Right atrium auricular region (tissue), 2 donors: ENCODE measurements at places on chromosomes 12 and 14.

- H3K36me3 ChIP-seq: no peaks in the 10 kb centered on the region
- no peak overlapping the region for H3K27ac ChIP-seq
- DNase-seq: no peak
- no peaks in the 10 kb centered on the region for H3K4me1 ChIP-seq
These were observed 291.4 kb downstream of the FSCB start for GRCh38 chr14:44215660-44216059.

- H3K4me1 ChIP-seq: no peaks in the 10 kb centered on the region
- no peaks in the 10 kb centered on the region for H3K27me3 ChIP-seq
- H3K27ac ChIP-seq: no peak overlapping the region
- H3K36me3 ChIP-seq: no peaks in the 10 kb centered on the region
These were observed 126.1 kb downstream of the SLC38A6 start for GRCh38 chr14:61106959-61107641.

DNA sequence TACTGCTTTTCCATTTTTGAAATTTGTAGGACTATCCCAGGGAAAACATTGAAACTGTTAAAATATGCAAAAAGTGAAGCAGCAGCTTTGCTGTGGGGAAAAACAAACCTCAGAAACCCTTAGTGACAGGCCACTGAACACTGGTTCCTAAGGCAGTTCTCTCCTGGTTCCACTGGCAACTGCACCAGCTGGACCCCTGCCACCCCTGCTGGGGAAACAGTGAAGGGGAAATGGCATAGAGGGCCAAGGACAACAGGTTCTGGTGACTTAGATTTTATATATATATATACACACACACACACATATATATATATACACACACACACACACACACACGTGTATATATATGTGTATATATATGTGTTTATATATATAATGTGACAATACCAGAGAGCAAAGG, 16.2 kb upstream of the KRT7 start:
- no peak overlapping the region for H3K27ac ChIP-seq
- DNase-seq: no peak
- no peaks in the 10 kb centered on the region for H3K27me3 ChIP-seq

DNA sequence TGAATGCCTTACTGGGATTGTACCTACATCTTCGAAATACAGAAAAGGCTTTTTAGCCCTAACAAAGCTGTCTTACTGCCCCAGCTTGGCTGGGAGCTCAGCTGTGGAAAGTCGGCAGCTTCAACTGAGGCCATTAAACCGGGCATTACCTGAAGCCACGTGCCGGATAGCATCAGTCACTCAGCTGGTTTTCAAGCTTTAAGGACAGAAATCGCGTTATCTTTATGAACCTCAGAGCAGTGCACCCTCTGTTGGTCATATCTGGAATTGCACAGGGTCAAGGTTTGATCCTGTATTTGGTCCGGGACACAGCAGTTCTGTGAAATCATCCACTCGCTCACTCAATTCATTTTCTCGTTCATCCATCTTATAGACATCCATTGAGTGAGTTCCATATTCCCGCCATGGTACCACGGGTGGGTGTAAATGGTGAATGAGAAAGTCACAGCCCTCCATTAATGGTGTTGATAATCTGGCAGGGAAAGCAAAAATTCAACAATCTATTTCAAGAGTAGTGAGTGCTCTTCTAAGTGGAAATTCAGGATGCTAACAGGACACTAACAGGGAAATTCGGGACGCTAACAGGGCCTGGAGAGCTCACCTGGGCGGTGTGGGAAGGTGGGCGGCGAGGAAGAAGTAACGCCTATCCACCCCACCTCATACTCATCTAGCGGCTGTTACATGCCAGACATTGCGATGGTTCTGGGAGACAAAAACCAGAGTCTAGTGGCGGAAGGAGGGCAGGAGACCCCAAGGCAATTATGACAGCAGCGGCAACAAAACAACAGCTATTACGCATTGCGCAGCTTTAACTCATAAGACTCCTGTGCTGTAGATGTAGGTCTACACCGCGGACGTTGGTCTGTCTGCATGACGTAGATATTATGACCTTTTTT, 60.6 kb upstream of the TCL1A start:
- no peak overlapping the region for H3K4me3 ChIP-seq

GRCh38 chr12:98492580-98493140, 22.7 kb upstream of the TMPO start:
- no peaks in the 10 kb centered on the region for H3K4me1 ChIP-seq
- H3K27ac ChIP-seq: no peak overlapping the region
- H3K4me3 ChIP-seq: no peak overlapping the region
- no peaks in the 10 kb centered on the region for H3K27me3 ChIP-seq
- H3K36me3 ChIP-seq: no peaks in the 10 kb centered on the region
- no peak for DNase-seq

- H3K27me3 ChIP-seq: peaks cover 14% of the 10 kb centered on the region
- no peak overlapping the region for H3K27ac ChIP-seq
- DNase-seq: no peak
- no peaks in the 10 kb centered on the region for H3K36me3 ChIP-seq
- H3K4me3 ChIP-seq: peak overlapping the region; percentile 45
These were observed 8.1 kb downstream of the STAC3 start for GRCh38 chr12:57242691-57243454.

DNA sequence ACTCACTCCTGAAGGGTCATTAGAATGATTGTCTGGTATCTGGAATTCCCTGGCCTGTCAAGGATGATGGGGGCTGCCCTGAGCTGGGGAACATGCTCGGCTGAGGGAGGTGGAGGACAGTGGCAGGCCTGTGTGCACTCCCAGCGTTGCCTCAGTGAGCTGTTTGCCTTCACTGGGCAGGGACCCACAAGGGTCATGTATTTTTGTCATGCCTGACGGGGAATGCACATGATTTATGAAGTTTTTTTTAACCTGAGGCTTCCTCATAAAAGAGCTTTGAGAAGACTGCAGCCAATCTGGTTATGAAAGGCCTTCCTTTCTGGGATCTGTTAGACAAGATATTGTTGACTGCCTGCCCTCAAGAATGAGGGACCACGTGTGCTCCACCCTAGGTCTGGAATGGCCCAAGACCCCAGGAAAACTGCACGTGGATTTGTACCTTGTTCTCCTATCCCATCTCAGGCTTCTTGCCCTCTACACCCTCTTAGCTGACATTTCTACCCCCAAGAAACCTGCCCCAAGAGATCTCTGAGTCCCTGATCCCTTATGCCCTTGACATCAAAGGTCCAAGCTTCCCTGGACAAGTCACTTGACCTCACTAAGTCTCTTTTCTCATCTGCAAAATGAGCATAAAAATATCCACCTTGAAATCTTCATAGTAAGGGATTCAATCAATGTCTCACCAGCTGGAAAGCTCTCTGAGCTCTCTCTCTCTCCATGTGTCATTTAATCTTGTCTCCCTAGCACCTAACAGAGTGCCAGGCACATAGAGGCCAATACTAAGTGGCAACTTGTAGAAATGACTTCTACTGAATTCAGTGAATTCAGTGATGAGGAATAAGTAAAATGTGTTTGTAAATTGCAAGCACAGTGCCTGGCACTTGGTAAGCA, 24.5 kb upstream of the COL2A1 start:
- H3K27me3 ChIP-seq: no peaks in the 10 kb centered on the region
- H3K4me3 ChIP-seq: no peak overlapping the region
- H3K36me3 ChIP-seq: no peaks in the 10 kb centered on the region
- no peak overlapping the region for H3K27ac ChIP-seq
- H3K4me1 ChIP-seq: peaks cover 11% of the 10 kb centered on the region
- DNase-seq: no peak

DNA sequence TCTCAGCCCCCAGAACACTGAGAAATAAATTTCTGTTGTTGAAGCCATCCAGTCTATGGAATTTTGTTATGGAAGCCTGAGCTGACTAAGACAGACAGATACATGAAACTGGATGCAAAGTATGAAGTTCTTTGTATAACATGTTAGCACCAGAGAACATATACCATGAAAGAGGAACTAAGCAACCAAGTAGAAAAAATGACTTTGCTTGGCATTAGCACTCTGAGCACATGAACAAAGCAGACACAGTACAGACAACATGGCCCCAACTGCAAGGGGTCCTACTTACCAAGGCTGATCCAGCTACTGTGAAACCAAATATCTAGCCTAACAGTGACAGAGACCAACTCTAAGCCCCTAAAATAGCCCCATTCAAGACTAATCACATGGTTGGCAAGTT, 13.8 kb downstream of the EXOC5 start:
- H3K36me3 ChIP-seq: no peaks in the 10 kb centered on the region
- no peak overlapping the region for H3K4me3 ChIP-seq
- H3K4me1 ChIP-seq: no peaks in the 10 kb centered on the region
- no peak overlapping the region for H3K27ac ChIP-seq
- no peaks in the 10 kb centered on the region for H3K27me3 ChIP-seq

- H3K36me3 ChIP-seq: no peaks in the 10 kb centered on the region
- peaks cover 18% of the 10 kb centered on the region for H3K4me1 ChIP-seq
- no peaks in the 10 kb centered on the region for H3K27me3 ChIP-seq
- H3K27ac ChIP-seq: no peak overlapping the region
- H3K4me3 ChIP-seq: no peak overlapping the region
- no peak for DNase-seq
These were observed 12.9 kb upstream of the EMP1 start for GRCh38 chr12:13183620-13184019.

- no peaks in the 10 kb centered on the region for H3K27me3 ChIP-seq
- H3K36me3 ChIP-seq: no peaks in the 10 kb centered on the region
- H3K27ac ChIP-seq: no peak overlapping the region
- peak; percentile 66 for DNase-seq
- no peak overlapping the region for H3K4me3 ChIP-seq
These were observed 11.9 kb downstream of the TMEM52B start for GRCh38 chr12:10190558-10191388.

DNA sequence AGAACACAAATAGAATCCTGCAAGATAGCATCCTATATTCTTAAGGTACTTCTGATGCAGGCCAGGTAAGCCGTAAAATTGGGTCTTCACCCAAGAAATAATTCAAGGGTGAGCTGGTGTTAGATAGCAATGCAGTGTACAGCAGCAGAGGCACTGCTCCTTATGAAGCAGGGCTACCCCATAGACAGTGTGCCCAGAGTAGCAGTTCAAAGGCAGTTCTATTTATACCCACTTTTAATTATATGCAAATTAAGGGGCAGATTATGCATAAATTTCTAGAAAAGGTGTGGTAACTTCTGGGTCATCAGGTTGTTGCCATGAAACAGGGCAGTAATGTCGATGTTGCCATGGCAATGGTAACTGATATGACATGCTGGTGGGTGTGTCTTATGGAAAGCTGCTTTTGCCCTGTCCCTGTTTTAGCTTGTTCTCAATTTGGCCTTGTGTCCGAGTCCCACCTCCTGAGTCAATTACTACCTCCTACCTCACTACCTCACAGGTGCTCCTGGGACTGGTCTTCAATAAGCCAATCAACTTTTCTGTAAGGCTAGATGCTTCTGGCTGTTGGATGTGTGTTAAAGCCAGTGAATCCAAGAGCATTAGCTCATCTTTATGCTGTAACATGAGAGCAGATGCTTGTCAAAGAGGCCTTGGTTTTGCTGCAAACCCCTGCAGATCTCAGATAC, 61.0 kb downstream of the PPM1A start:
- no peak overlapping the region for H3K27ac ChIP-seq
- no peaks in the 10 kb centered on the region for H3K36me3 ChIP-seq
- no peak overlapping the region for H3K4me3 ChIP-seq
- no peak for DNase-seq

DNA sequence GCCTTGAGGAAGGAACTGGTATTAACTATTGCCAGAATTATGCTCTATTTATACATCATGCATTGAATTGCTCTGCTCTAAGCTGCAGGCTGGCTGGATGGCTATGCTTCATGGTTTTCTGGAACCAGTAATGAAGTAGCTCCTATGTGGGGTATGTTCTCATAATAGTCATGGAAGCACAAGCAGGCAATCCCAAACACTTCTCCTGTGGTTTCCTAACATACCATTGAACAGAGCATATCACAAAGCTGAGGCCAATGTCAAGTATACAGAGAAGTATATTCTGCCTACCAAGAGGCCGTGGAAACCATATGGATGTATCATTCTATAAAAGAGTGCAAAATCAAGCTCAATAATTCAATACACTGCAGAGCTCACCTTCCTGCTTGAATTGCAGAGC, 1752.4 kb upstream of the FLRT2 start:
- H3K27me3 ChIP-seq: no peaks in the 10 kb centered on the region
- no peak overlapping the region for H3K4me3 ChIP-seq
- no peaks in the 10 kb centered on the region for H3K4me1 ChIP-seq
- H3K27ac ChIP-seq: no peak overlapping the region
- no peaks in the 10 kb centered on the region for H3K36me3 ChIP-seq
- no peak for DNase-seq

GRCh38 chr12:71282925-71283324, 125.1 kb upstream of the TSPAN8 start:
- no peak overlapping the region for H3K27ac ChIP-seq
- no peaks in the 10 kb centered on the region for H3K4me1 ChIP-seq
- no peaks in the 10 kb centered on the region for H3K27me3 ChIP-seq
- H3K36me3 ChIP-seq: no peaks in the 10 kb centered on the region
- DNase-seq: no peak

GRCh38 chr12:29008786-29009185, 140.3 kb upstream of the FAR2 start:
- no peak overlapping the region for H3K4me3 ChIP-seq
- no peak for DNase-seq
- H3K27me3 ChIP-seq: no peaks in the 10 kb centered on the region
- no peak overlapping the region for H3K27ac ChIP-seq
- no peaks in the 10 kb centered on the region for H3K4me1 ChIP-seq

DNA sequence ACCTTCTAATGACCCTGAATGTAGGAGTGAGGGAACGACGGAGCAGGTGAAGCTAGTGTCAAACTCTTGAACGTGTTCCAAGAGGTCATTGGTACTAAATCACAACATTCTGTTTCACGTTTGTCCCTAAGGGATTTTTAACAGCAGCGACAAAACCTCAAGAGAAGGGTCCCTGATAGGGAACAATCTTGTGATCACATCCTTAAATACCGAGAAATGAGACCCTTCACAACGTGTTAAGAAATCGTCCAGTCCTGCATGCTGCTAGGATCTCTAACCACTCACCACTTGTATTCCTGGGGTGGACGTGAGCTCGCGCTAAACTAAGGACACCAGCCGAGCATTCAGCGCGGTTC, 134.1 kb upstream of the KRAS start:
- H3K27me3 ChIP-seq: no peaks in the 10 kb centered on the region
- H3K4me1 ChIP-seq: no peaks in the 10 kb centered on the region
- no peaks in the 10 kb centered on the region for H3K36me3 ChIP-seq
- DNase-seq: no peak
- peak overlapping the region; percentile 62 for H3K4me3 ChIP-seq

DNA sequence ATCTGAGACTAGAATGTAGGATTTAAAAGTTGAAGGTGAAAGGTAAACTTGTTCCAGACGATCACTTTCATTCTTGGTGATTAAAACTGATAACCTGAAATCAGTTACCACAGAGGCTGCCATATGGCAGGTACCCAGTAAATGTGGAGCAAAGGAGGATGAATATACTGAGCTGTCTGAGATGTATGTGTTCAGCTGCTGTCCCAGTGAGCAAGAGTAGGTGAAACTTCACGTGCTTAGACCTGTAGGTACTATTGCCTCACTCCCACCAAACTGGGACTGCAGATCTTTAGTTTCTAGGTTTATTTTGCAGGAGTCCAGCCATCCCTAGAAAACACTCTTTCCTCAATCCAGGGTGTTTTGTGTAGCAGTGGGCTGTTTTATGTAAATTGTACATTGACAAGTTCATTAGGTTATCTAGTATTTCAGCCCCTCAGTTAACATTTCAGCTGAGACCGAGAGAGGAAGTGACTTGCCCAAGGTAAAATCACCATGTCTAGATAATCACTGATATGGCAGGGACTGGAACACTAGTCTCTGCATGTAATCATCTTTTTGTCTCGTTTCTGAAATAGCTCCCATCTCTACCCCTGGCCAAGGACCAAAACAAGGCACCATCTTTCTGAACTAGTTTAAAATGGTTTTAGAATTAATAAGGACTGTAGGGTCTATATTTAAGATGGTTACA, 62.7 kb downstream of the ATG14 start:
- H3K27ac ChIP-seq: no peak overlapping the region
- no peaks in the 10 kb centered on the region for H3K27me3 ChIP-seq
- peaks cover 23% of the 10 kb centered on the region for H3K4me1 ChIP-seq
- H3K4me3 ChIP-seq: no peak overlapping the region
